Stimulated activated CD4-positive, alpha-beta T cell treated with anti-CD3 and anti-CD28 coated beads, Interleukin-4, amount 100 ng/mL, for 4 hours (primary cell): ENCODE measurements at places on chromosomes 1 and 21.
A peak's percentile ranks its signal among the peaks of the same experiment; 100 is the strongest.

GRCh38 chr1:14782741-14783591, 184.5 kb downstream of the KAZN start:
- DNase-seq, result no peak

DNA sequence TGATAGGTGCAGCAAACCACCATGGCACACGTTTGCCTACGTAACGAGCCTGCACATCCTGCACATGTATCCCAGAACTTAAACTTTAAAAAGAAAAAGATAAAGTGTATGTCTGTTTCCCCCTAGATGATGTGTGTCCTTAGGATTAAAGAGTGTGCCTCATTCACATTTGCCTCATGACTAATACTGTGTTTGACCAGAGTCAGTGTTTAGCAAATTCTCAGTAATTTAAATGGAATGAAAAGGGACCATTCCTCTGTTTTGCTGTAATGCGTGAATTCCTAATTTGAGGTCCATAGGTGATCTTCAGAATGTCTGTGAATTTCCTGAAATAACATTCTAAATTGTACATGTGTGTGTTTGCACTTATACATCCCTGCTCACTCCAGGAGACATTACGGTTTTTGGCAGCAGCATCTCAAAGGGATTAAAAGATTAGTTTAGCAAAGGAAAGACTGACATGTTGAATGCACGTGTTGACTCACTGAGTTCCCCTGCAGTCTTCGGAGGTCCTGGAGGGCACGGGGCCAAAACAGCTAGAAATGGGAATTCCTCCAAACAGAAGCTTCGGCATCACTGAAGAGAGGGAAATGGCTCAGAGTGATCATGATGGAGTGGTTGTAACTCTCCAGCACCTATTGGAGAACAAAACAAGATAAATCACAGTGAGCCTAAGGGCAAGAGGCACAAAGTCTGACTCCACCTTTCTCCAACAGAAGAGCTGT, 19.1 kb upstream of the SLC35F3 start:
- DNase-seq, result no peak

- DNase-seq, result no peak
Measured at GRCh38 chr1:206540044-206540780, 32.9 kb downstream of the RASSF5 start.

- DNase-seq, result no peak
Measured at GRCh38 chr1:18721041-18721440, 90.4 kb downstream of the PAX7 start.

- DNase-seq, result no peak
Measured at GRCh38 chr1:171090604-171091003, at the start of gene FMO3. FMO3 (plus strand) TSS chr1:171090905; CDS start chr1:171092659, 1,754 bp downstream.

GRCh38 chr1:35428360-35428759, 128.8 kb downstream of the KIAA0319L start:
- DNase-seq, result no peak

GRCh38 chr1:52210044-52210443, 68.2 kb downstream of the ZFYVE9 start:
- no peak for DNase-seq

GRCh38 chr1:34398241-34398915, 221.7 kb downstream of the C1orf94 start:
- no peak for DNase-seq

DNA sequence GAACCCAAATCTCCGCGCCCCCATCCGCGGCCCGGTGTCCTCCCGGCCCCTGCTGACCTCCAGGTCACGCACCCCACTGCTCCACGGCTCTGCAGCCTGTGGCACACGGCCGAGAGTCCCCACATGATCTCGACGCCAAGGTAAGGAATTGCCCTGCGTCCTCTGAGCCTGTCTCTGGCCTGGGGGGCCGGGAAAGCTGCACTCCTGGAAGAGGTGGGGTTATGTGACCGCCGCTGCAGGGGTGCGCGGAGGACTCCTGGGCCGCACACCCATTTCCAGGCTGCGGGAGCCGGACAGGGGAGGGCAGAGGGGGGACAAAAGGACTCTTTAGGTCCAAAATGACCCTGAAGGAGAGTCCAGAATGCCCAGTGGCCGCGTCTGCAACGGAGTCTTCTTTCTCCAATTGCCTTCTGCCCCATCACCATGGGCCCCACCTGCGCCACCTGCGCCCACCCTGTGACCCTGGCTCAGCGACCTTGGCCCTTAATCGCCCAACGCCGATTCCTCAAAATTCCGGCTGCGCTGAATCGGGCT, 997 bp upstream of the SIM2 start:
- DNase-seq, result no peak

DNA sequence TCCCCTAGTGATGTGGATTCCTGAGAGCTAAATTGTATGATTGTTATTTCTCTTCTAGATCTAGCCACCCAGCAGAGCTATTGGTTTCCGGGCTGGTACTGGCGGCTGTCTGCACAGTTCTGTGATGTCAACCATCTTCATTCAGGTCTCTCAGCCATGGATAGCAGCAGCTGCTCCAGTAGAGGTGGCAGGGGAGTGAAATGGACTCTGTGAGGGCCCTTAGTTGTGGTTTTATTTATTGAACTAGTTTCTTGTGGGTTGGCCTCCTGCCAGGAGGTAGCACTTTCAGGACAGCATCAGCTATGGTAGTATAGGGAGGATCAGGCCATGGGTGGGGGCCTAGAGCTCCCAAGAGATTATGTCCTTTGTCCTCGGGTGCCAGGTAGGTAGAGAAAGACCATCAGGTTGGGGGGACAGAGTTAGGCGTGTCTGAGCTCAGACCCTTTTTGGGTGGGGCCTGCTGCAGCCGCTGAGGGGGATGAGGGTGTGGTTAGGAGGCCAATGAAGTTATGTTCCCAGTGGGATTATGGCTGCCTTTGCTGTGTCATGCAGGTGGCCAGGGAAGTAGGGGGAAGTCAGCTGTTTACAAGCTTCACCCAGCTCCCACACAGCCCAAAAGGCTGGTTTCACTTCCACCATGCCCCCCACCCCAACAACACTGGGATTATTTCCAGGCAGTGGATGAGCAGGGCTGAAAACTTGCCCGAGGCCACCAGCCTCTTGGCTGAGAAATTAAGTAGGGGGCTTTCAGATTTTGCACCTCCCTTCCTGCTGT, 55.1 kb upstream of the RGS4 start:
- no peak for DNase-seq

GRCh38 chr1:236147068-236147467, 4.7 kb downstream of the GPR137B start:
- DNase-seq, result no peak

DNA sequence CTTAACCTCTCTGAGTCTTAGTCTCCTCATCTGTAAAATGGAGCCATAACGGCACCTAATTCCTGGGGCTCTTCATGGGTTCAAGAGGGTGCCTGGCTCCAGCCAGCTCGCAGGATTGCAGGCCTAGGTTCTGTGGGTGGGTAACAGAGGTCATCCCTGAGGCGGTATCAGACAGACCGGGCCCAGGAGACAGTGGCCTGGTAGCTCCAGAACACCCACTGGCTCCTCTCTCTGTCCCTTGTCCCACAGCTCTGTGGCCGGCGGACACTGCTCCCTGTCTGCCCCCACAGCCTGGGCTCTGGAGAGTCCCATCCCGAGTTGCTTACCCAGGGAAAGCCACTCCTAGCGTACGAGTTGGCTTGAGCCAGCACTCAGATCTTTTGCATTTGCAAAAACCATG, 150.3 kb downstream of the PEX14 start:
- no peak for DNase-seq

GRCh38 chr1:39954870-39955546, at the start of gene MFSD2A:
MFSD2A (plus strand) TSS chr1:39955145; CDS start chr1:39955293, 148 bp downstream.
- peak; percentile 95 for DNase-seq

DNA sequence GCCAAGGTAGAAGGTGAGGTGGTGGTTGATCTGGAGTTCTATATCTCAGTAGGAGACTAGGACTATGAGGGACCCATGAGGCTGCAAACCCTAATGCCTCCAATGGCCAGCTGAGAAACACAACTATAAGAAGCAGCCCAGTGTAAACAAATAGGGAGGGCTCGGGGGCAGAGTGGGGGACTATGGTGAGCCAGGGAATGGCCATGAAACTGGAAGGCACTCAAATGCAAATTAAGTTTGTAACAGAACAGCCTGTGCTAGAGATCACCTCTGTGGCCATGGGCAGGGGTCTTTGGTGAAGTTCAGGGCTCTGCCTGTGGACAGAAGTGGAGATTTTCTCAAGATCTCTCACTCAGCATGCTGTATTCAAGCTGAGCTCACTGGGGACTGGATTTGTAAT, 187.1 kb downstream of the GRIK3 start:
- no peak for DNase-seq

DNA sequence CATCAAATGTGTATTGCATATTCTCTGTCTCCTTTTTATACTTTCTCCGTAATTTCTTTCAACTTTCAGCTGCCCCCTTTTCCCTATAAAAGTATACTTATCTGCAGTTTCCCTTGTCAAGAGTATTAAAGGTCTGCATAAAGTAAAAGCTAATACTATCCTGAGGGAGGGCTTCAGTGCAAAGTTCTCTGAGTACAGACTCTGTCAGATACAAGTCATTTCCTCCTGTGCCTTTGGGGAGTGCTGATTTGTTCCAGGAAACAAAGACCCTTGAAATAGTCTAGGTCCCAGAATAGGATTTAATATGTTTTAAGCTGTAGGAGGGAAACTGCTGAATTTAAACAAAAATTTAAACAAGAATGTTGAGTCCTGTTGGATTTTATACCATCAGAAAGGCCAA, 11.7 kb downstream of the GPR161 start:
- DNase-seq, result no peak

GRCh38 chr1:82269431-82269830, 468.7 kb downstream of the ADGRL2 start:
- DNase-seq, result no peak

DNA sequence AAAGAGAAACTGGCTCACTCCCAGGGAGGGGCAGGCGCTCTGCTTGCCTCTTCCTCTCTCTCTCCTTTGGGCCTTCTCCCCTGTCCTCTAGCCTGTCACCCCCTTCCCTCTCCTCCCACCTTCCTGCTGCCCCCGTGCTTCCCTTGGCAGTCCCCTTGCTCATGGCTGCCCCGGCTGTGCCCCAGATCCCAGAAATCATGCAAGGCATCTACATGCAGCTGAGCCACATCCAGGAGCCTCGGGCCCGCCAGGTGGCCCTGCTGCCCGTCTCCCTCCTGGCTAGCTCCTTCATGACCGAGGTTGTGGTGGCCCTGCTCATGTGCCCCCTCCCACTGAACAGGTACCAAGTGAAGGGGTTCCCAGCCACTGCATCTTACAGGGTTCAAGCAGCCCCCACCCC, 36.0 kb upstream of the TTC4 start:
- DNase-seq, result no peak

- no peak for DNase-seq
Measured at GRCh38 chr1:233278631-233279030, 16.9 kb downstream of the PCNX2 start.

- no peak for DNase-seq
Measured at GRCh38 chr1:53979712-53980450, 33.7 kb downstream of the LRRC42 start.

DNA sequence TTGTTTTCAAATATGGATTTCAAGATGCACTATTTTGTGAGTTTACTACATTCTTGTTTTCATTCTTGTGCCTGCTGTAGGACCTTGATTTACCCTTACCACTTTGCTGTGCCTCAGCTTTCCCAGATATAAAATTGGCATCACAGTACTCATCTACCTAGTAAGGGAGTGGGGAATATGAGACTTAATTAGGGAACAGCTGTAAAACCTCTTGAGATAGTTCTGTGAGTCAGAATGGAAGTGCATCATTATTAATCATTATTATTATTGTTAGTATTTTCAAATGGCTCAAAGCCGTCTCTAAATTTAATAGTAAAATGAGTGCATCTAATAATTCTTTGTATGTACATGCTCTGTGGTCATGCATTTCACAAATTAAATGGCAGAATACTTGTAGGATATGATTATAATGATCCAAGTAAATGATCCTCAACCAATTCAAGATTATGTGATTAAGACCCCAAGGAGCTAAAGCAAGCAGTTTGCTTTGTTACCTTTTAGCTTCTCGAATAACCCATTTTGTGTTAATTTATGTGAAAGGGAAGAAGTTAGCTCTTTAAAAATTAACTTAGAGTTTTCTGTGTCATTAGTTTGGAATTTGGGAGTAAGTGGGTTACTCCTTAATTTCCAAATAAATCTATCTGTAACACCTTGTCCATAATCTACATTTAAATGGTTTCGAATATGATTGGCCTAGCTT, 155.4 kb downstream of the NFIA start:
- no peak for DNase-seq

- no peak for DNase-seq
Measured at GRCh38 chr1:3644273-3644672, 5.6 kb downstream of the WRAP73 start.
